NCI-H510A (cell line): ENCODE measurements at places on chromosomes 7 and 10.

DNA sequence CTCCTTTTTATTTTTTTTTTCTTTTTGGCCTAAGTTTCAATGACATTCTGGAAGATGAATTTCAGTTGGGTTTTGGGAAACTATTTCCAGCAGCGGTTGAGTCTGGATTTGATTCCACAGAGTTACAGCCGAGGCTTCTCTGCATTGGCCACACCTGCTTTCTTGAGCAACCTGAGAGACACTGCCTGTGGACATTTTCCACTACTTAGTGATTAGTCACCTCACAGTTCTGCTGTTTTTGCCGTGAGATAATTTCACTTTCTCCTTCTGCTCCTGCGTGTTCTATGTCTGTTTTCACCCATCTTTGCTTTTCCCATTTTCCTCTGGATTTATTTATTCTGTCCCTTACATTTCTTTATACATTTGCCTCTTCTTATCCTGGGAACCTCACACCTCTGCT, 243.0 kb downstream of the BICC1 start:
- no peak for DNase-seq

GRCh38 chr10:132506711-132507408, 30.7 kb upstream of the INPP5A start:
- no peak for DNase-seq

DNA sequence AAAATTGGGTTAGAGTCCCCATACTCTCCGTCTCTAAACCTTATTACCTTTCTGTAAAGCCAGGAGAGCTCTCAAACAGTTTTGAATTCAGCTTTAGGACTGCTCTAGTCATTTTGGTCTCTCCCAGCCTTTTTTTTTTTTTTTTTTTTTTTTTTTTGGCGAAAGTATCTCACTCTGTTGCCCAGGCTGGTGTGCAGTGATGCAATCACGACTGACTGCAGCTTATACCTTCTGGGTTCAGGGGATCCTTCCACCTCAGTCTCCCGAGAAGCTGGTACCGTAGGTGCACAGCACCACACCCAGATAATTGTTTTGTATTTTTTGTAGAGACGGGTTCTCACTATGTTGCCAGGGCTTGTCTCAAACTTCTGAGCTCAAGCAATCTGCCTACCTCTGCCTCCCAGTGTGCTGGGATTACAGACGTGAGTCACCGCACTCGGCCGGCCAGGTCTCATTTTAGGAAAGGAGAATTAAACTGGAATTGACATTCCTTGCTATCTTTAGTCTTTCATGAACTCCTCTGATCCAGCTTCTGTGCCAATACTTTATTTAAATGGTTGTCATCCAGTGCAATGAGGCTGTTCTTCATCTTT, 31.4 kb upstream of the RSU1 start:
- no peak for DNase-seq

DNA sequence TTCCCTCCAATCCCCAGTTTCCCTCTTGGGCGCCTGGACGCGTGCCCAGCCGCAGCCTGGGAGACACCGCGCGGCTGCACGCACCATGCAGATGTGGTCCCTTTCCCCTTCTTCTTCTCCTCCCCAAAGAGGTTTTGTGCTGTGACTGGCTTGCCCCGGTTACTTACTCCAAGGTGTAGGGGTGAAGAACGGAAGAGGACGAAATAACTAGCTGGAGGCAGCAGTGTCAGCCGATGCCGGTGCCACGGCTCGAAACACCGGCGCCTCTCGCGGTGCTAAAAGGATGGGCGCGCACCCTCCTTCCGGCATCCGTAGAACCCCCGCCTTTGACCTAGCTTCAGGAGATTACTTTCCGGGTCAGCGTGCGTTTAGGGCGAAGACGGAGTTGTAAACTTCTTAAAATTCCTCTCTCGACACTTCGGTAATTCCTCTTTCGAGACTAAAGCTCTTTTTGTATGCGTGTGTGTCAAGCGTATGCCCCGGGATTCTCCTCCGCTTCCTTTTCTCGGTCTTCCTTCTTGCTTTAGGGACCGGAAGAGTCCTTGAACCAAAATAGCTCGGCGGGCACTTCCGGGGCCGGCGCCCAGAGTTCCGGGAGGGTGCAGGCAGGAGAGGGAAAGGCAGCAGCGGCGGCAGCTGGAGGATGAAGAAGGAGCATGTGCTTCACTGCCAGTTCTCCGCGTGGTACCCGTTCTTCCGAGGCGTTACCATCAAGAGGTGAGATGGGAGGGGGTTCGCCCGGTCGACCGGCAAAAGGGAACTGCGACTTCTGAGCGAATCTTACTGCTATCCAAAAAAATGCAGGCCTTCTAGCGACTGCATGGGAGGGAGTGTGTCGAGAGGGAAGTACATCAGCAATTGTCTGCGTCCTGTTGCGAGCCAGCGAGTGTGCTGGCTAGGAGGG, at the start of the genes CDC123 and NUDT5:
Gene CDC123, plus strand, starts transcription at position 586 of the 904 bp plus-strand sequence. Its CDS starts 58 bp downstream, at position 644.
Gene NUDT5, minus strand, starts transcription at position 289 of the 904 bp plus-strand sequence. CDS start 9,600 bp downstream, outside the sequence.
- peak; percentile 67 for DNase-seq

DNA sequence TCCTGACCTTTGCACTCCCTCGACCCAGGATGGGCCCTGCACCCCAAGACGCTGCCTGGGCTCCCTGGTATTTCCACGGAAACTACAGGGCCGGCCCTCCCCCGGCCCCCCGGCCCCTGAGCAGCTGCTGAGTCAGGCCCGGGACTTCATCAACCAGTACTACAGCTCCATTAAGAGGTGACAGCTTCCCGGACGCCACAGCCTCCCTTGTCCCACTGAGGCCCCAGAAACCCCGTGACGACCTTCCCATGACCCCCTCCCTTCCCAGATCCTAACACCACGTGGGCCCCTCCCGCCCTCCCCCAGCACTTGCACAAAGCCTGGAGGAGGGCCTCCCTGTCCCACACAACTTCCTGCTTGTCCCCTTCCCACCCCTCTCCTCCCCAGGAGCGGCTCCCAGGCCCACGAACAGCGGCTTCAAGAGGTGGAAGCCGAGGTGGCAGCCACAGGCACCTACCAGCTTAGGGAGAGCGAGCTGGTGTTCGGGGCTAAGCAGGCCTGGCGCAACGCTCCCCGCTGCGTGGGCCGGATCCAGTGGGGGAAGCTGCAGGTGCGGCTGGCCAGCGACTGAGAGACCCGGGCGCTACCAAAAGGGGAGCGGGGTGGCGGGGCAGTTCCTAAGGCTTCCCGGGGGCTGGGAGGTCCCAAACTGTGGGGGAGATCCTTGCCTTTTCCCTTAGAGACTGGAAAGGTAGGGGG, 5.7 kb downstream of the NOS3 start:
- DNase-seq, result no peak

DNA sequence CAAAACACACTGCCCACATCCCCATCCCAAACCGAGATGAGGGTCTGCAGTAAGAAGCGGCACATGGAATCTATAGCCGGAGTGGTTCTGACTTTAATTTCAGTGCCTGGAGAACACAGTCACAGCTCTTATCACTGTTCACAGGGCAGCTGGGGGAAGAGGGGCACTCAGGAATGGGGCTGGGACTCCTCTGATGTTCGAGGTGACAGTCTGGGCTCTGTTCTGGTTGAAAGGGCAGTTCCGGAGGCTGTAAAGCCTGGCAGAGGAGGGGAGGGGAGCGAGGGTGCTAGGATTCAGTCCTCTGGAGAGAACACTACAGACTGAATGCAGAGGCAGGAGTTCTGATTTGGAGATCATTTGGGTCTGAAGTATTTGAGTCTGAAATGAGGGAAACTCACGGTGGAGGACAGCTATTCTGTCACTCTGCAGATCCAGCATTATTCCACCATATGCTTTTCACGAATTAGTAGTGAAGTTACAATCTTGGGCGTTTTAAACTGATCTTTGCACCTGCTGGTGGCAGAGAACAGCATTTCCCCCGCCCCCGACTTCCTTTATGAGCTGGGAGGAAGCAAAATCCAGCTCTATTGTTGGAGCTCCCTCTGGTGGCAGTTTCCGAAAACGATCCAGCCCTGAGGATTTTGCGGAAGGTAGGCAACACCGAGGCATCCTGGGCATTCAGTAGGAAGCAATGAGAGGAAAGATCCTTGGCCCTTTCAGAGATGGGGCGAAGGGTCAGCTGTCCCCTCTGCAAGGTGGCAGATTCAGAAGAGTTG, 22.7 kb upstream of the KCNK18 start:
- peak; percentile 48 for DNase-seq

DNA sequence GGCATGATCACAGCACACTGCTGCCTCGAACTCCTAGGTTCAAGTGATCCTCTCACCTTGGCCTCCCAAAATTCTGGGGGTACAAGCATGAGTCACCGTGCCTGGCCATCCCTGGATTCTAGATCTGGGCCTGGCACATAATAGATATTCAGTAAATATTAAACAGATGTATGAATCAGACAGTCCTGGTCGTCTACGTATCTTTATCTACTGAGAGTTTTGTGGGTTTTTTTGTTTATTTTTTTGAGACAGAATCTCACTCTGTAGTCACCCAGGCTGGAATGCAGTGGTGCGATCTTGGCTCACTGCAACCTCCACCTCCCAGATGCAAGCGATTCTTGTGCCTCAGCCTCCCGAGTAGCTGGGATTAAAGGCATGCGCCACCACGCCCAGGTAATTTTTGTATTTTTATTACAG, 24.3 kb upstream of the ITGB1 start:
- no peak for DNase-seq

DNA sequence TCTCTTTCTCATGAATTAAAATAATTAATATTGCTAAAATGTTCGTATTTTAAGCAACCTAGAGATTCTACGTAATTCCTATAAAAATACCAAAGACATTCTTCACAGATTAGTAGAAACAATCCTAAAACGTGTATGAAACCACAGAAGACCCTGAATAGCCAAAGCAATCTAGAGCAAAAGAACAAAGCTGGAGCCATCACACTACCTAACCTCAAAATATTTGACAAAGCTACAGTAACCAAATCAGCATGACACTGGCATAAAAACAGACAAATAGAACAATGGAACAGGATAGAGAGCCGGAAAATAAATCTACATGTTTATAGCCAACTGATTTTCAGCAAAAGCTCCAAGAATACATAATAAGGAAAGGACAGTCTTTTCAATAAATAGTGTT, 105.5 kb upstream of the PTN start:
- no peak for DNase-seq

DNA sequence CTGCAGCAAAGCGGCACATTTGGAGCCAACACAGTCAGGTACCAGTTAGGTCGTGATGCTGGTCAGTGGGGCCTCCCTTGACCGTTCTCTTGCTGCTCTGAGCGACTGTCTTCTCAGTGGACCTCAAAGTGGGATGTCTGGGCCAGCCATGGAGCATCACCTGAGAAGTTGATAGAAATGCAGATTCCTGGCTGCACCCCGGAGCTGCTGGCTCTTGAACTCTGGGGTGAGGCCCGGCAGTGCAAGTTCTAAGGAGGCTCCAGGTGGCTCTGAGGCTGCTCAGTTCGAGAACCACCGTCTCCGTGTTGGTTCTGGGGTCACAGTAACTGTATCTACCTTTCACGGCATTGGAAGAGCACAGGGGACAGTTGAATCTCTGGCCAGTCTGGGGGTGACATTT, 147.5 kb downstream of the WDR37 start:
- no peak for DNase-seq
